GM23248 (cell line): ENCODE measurements at places on chromosomes 13 and 19. TPM values are rescaled to one million over a fixed set of nuclear protein-coding genes. Genes with fewer than 3 reads are reported as not detected.

- peak within 1 kb of the TSS; percentile 96 for H3K4me3 ChIP-seq
- H3K36me3 ChIP-seq: no peaks in the 10 kb centered on the region
- peaks cover 8% of the 10 kb centered on the region for H3K4me1 ChIP-seq
- no peaks in the 10 kb centered on the region for H3K27me3 ChIP-seq
Measured at GRCh38 chr19:45079063-45079910, at the start of gene GEMIN7. GEMIN7 (plus strand) TSS chr19:45079260; CDS start chr19:45090115, 10,855 bp downstream.

Gene COX7A1
- 8.4 and 9.2 TPM in 2 replicates for total RNA-seq

DNA sequence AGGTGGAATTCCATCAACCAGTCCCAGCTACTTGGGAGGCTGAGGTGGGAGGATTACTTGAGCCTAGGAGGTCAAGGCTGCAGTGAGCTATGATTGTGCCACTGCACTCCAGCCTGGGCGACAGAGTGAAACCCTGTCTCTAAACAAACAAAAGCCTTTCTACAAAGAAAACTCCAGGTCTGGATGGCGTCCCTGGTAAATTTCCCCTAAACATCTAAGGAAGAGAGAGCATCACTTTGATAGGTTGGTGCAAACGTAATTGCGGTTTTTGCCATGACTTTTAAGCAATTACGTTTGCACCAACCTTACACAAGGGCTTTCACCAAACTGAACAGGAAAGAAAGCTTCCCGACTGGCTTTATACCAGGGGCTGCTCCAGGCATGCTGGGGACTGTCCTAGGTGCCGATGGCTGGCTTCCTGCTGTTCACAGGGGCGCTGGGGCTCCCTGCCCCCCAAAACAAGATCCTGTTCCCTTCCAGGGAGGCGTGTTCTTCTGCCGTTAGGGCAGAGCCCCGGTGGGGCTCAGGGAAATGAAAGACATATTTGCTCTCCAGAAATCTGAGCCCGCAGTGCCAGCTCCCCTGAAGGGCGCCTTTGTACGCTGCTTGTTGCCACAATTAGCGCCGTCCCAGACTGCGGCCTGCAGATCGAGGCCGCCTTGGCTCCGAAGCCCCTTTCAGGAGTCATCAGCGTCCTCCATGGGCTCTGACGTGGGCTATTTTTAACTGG lies 38.7 kb upstream of the KLF2 start:
- H3K4me3 ChIP-seq: no peak overlapping the region
- no peaks in the 10 kb centered on the region for H3K36me3 ChIP-seq
- peaks cover 8% of the 10 kb centered on the region for H3K4me1 ChIP-seq
- no peak for DNase-seq

DNA sequence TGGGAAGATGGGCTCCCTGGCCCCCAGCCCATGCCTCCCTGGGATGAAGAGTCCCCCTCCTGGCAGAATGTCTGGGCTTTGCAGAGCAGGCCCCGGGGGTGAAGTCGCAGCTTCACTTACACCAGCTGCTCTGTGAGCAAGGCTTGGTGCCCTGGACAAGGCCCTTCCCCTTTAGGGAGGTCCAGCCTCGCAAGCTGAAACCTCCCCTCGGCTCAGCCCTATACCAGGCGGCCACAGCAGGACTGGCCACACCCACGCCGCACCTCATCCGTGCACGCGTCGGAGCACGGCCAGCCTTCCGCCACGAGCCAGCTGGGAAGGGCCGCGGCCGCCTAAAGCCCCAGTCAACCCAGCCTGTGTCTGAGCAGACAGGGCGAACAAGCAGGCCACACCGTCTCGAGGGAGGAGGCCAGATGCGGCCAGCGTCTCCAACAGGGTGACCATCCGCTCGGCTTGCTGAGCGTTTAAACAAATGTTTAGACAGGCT lies 83.2 kb upstream of the MCF2L start:
- peak; percentile 93 for DNase-seq
- no peaks in the 10 kb centered on the region for H3K36me3 ChIP-seq
- H3K4me1 ChIP-seq: no peaks in the 10 kb centered on the region
- H3K27ac ChIP-seq: no peak overlapping the region
- H3K27me3 ChIP-seq: no peaks in the 10 kb centered on the region; the same call in 1 of the 2 replicates

DNA sequence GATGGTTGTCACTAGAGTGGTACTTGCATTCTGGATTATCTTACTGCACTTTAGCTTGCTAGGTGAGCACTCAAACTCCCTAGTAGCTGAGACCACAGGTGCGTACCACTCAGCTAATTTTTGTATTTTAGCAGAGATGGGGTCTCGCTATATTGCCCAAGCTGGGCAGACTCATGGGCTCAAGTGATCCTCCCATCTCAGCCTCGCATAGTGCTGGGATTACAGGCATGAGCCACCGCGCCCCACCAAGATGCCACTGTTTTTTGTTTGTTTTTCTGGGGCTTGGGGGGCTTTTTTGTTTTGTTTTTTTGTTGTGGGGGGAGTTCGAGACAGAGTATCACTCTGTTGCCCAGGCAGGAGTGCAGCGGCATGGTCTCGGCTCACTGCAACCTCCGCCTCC lies 17.8 kb downstream of the LYPD3 start:
- no peaks in the 10 kb centered on the region for H3K36me3 ChIP-seq
- peaks cover 5% of the 10 kb centered on the region; the same call in 1 of the 2 replicates for H3K4me1 ChIP-seq
- no peak overlapping the region for H3K27ac ChIP-seq
- no peak overlapping the region for H3K4me3 ChIP-seq
- no peaks in the 10 kb centered on the region for H3K27me3 ChIP-seq

Gene SGTA
- 56.1 and 57.5 TPM in 2 replicates for total RNA-seq

GRCh38 chr13:41802043-41802683 lies 158.7 kb downstream of the VWA8 start:
- H3K4me3 ChIP-seq: no peak overlapping the region
- no peaks in the 10 kb centered on the region for H3K27me3 ChIP-seq
- H3K27ac ChIP-seq: peak overlapping the region; percentile 71
- H3K4me1 ChIP-seq: peaks cover 16% of the 10 kb centered on the region
- H3K36me3 ChIP-seq: no peaks in the 10 kb centered on the region
- no peak for DNase-seq

DNA sequence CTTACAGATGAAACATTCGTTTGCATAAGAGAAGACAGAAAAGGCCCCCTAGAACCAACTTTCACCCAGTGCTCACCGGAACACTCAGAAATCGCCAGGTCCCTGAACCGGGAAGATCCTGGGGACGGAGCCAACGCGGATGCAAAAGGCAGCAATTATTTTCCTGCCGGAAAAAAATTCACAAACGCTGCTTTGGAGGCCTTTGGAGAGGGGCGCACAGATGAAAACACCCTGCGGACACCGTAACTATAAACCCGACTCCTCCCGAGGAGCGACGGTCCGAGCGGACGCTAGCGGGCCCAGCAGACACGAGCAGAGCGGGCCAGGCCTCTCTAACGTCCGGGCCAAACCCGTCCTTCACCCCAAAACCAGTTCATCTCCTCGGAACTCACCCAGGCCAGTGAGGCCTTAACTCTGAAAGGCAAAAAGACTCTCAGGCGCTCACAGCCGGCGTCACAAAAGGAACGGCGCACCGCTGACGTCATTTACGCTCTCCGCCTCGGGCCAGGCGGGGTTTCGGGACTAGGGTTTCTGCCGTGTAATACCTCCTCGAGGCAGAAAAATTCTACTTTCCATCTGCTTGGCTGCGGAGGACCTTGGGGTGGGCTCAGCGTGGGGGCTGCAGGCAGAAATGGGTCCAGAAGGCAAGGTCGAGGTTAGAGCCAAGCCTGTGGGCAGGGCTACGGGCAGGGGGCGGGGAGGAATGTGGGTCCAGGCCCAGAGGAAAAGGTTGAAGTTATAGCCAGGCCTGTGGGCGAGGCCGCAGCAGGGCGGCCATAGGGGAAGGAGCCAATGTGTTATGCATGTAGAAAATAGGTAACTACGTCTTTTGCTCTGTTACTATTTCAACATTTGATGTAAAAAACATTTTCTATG lies at the start of gene ZNF426:
ZNF426 (minus strand) TSS at position 463 of the 876 bp plus-strand sequence. CDS start 2,413 bp downstream, outside the sequence.
- H3K36me3 ChIP-seq: peaks cover 34% of the 10 kb centered on the region
- no peaks in the 10 kb centered on the region for H3K27me3 ChIP-seq
- peak within 1 kb of the TSS; percentile 96 for H3K27ac ChIP-seq
- H3K4me1 ChIP-seq: peaks cover 7% of the 10 kb centered on the region; the same call in 1 of the 2 replicates
- DNase-seq: peak; percentile 96

DNA sequence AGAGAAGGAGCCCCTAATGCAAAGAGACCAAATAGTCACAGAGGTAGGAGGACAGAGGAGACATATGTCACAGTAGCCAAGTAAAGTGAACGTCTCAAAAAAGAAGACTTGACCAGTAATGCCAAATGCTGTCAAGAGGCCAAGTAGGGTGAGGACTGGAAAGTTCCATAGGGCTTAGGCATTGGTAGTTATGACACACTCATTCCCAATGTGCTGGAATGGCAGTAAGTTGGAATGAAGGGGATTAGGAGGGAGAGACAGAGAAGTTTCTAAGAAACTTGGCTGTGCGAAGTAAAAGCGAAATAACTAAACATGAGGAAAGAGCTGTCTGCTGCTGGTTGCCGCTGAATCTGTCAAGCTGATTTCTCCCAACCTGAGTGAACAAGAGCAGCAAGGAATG lies 14.9 kb upstream of the FRY start:
- DNase-seq: peak; percentile 58
- no peak overlapping the region for H3K4me3 ChIP-seq
- H3K4me1 ChIP-seq: peaks cover under 1% of the 10 kb centered on the region
- no peaks in the 10 kb centered on the region for H3K27me3 ChIP-seq
- H3K27ac ChIP-seq: no peak overlapping the region
- no peaks in the 10 kb centered on the region for H3K36me3 ChIP-seq

- H3K27me3 ChIP-seq: no peaks in the 10 kb centered on the region
- H3K36me3 ChIP-seq: peaks cover 9% of the 10 kb centered on the region; the same call in 1 of the 2 replicates
- no peak overlapping the region for H3K4me3 ChIP-seq
- peaks cover 19% of the 10 kb centered on the region for H3K4me1 ChIP-seq
- no peak for DNase-seq
Measured at GRCh38 chr13:101618440-101619187, 166.1 kb downstream of the ITGBL1 start.

DNA sequence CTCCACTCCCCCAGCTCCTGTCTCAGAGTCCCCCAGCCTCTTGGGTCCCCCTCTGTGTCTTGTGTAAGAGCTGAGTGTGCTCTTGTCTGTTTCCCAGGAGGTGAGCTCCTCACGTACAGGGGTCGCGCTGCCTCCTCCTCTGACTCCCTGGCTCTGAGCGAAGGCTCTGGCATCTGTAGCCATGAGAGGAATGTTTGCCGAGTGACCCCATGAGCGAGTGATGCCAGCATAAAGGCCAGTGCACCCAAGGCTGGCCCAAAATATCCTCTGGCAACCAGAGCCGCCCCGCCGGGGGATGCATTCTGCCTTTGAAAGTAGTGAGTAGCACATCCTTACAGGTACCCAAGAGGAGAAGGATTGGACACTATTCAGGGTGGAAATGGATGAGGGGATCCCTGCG lies 26.2 kb upstream of the C19orf12 start:
- H3K4me1 ChIP-seq: no peaks in the 10 kb centered on the region
- no peak overlapping the region for H3K27ac ChIP-seq
- H3K4me3 ChIP-seq: no peak overlapping the region
- H3K27me3 ChIP-seq: peaks cover 22% of the 10 kb centered on the region; the same call in 1 of the 2 replicates
- DNase-seq: no peak
- H3K36me3 ChIP-seq: no peaks in the 10 kb centered on the region

- H3K27me3 ChIP-seq: peaks cover 6% of the 10 kb centered on the region; the same call in 1 of the 2 replicates
- no peak overlapping the region for H3K4me3 ChIP-seq
- no peaks in the 10 kb centered on the region for H3K4me1 ChIP-seq
- DNase-seq: no peak
Measured at GRCh38 chr19:38492181-38492813, 58.8 kb downstream of the RYR1 start.

Gene ZNF556
- total RNA-seq: not detected in 2 replicates

Gene AMER2
- total RNA-seq: not detected in 2 replicates

Gene FUT6
- total RNA-seq: not detected in 2 replicates

DNA sequence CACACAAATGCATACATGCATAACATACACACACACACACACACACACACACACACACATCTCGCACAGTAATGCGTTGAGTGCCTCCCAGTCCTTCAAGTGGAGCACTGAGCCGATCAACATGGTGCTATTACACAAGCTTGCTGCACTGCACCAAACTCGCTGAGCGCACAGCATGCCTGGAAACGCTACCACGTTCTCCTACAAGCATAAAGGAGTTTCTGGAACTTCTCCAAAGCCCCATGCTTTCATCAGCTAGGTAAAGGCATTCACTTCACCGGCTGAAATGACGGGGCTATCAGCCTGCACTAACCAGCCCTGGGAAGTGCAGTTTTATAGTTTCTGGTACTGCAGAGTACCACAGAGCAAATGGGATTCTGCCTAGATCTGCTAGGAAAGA lies 92.7 kb downstream of the FGF14 start:
- H3K4me3 ChIP-seq: no peak overlapping the region
- H3K27ac ChIP-seq: no peak overlapping the region
- no peaks in the 10 kb centered on the region for H3K36me3 ChIP-seq
- H3K27me3 ChIP-seq: no peaks in the 10 kb centered on the region

DNA sequence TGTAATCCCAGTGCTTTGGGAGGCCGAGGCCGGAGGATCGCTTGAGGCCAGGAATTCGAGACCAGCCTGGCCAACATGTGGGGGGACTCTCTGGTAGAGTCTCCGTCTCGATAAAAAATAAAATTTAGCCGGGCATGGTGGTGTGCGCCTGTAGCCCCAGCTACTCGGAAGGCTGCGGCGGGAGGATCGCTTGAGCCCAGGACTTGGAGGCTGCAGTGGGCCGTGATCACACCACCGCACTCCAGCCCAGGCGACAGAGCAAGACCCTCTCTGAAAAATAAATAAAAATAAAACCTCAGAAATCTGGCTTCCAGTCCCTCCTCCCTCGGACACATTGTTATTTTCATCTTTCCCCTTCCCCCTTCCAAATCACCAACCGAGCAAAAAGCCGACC lies 332 bp downstream of the IRGQ start:
- H3K4me1 ChIP-seq: peaks cover 22% of the 10 kb centered on the region
- peak overlapping the region; percentile 79 for H3K27ac ChIP-seq
- H3K36me3 ChIP-seq: no peaks in the 10 kb centered on the region; the same call in 1 of the 2 replicates
- H3K27me3 ChIP-seq: no peaks in the 10 kb centered on the region
- H3K4me3 ChIP-seq: peak overlapping the region; percentile 94
- no peak for DNase-seq

DNA sequence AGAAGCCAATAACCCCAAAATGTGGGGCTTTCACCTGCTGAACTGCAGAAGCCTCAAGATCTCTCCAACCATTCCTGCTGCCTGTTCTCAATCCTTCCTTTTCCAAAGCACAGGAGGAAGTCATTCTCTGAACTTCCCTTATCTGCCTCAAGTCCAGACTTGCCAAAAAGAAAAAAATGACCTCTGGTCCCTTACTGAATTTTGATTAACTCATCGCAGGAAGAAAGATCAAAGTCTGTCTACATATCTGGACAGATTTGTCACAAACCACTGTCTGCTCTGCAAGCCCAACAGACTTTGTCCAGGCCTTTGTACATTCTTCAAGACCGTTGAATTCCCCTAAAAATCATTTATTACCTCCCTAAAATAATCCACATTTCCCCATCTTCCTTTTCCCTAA lies 126.5 kb upstream of the NBEA start:
- H3K27ac ChIP-seq: no peak overlapping the region
- H3K36me3 ChIP-seq: no peaks in the 10 kb centered on the region
- no peak for DNase-seq
- H3K4me1 ChIP-seq: no peaks in the 10 kb centered on the region

Gene SERPINE3
- not detected in 2 replicates for total RNA-seq
